ENCODE measurements at places on chromosomes 16 and 17.

DNA sequence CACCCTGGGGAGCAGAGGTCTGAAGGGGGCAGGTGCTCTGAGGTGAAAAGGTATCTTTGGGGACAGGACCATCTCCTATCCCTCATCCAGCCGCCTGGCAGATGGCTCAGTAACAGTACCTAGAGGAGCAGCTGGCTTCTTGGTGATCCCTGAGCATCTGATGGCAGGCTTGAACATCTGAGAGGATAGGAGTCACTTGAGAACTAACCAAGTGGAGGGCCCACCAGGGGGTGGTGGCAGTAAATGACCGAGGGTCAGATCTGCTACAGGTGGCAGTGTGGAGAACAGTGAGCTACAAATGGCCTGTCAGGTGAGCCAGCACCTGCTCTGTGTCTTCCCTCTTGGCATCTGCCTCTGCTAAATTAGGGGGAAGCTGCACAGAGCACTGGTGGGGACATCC lies 13.8 kb downstream of the HROB start:
- DNase-seq, result no peak

DNA sequence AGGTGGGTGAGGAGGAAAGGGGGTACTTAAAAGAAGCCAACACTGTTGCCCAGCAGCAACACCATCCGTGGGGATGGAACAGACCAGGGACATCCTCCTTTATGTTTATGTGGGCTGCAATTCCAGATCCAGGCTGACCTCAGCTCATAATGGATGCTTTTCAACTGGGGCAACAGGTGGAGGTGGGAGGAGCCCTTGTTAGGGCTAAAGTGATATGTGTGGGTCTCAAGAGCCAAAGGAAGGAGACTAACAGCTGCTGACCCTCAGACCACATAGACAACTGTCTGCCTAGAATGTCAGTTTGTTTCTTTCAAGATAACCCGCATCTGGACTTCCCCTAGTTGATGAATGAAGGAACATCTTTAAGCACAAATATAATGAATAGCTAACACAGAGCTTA lies 2.0 kb upstream of the INPP5K start:
- no peak for DNase-seq

DNA sequence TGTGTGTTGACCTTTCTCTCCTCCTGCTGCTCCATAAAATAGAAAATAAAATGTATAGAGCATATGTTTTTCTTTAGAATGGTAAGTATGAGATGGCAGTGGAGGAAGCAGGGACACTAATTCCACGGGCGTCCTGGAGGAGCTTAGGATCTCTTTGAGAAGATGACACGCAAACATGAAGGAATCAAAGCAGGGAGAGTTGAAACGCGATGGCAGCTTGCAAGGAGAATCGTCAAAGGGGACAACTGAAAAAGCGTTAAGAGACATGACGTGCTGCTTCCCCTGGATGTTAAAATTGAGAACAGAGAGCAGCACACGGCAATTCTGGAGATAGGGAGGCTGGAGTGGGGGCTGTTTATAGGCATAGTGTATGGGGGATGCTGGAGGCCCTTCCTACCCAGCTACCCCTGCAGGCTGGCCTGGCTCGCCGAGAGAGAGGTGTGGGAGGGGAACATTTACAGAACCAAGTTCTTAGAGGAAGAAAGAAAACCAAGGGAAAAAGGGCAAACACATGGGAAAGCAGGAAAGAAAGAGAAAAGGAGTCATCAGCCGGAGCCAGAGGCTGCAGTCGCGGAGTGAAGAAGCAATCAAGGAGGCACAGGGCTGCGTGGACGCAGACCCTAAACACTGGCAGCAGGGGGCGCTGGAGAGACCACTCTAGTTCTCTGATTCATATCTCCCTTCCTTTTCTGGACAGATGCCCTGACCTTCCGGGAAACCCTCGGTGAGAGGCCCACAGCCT lies 55.8 kb downstream of the MYH13 start:
- no peak for DNase-seq

- DNase-seq, result no peak
These were observed 73.8 kb downstream of the TMEM114 start for GRCh38 chr16:8516471-8516870.

DNA sequence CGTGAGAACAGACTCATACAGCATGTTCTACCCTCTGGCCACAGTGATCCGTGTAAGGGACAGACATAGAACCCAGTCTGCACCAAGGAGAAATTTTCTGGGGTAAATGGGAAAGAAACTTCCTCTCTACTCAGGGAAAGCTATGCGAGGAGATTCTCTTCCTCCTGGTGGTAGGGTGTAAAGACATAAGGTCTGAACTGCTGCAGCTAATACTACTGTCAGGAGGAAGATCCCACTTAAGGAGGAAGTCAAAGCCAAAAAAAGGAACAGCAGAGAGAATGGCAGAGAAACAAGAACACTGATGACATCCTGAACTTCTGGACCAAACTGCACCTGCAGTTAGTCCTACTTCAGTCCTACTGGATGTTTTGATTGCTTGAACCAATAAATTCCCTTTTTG lies 7.1 kb upstream of the TM4SF5 start:
- no peak for DNase-seq

- DNase-seq, result no peak
These were observed 264.0 kb downstream of the ENGASE start for GRCh38 chr17:79338604-79339003.

DNA sequence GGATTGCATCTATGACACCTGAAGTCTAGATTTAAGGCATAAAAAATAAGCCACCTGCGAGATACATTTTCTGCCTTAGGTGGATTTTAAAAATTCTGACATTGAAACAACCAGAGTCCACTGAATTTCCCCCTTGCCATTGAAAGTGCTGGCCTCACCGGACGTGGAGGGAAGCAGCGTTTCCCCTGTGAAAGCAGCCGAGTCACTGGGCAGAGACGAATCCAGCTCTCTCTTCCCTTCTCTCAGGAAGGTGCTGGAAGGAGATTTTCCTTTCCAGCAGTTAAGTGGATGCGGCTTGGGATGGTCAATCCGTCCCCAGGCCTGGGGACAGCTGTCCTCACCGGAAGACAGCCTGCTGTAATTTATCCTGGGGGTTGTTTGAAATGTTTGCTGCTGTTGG lies 270.9 kb upstream of the FOXF1 start:
- no peak for DNase-seq

DNA sequence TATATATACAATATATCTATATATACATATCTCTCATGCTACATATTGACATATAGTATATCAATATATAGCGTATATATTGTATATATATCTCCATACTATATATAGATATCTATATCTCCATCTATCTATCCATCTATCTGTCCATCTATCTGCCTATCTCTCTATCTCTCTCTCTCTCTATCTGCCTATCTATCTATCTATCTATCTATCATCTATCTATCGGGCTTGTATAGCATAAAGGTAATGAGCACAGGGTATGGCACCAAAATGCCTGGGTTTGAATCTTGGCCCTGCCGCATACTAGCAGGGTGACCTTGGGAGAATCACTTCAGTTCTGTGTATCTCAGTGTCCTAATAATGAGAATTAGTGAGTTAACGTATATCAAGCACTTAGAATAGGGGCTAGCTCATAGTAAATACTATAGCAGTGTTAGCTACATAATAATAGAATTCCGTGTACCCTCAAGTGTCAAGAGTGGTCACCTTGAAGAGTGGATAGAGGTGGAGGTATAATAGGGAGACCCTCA lies 1.5 kb downstream of the ST6GALNAC1 start:
- no peak for DNase-seq
